IPS DF 6.9 (cell line): ENCODE measurements at places on chromosomes 7 and 10.

DNA sequence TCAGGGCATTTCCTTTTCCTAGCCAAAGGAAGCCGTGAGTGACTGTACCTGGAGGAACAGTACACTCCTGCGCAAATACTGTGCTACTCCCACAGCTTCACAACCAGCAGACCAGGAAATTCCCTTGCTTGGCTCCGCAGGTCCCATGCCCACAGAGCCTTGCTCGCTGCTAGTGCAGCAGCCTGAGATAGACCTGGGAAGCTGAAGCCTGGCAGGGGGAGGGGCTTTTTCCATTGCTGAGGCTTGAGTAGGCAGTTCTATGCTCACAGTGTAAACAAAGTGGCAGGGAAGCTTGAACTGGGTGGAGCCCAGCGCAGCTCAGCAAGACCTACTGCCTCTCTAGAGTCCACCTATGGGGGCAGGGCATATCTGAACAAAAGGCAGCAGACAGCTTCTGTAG lies 291.2 kb downstream of the HGF start:
- DNase-seq: no peak

DNA sequence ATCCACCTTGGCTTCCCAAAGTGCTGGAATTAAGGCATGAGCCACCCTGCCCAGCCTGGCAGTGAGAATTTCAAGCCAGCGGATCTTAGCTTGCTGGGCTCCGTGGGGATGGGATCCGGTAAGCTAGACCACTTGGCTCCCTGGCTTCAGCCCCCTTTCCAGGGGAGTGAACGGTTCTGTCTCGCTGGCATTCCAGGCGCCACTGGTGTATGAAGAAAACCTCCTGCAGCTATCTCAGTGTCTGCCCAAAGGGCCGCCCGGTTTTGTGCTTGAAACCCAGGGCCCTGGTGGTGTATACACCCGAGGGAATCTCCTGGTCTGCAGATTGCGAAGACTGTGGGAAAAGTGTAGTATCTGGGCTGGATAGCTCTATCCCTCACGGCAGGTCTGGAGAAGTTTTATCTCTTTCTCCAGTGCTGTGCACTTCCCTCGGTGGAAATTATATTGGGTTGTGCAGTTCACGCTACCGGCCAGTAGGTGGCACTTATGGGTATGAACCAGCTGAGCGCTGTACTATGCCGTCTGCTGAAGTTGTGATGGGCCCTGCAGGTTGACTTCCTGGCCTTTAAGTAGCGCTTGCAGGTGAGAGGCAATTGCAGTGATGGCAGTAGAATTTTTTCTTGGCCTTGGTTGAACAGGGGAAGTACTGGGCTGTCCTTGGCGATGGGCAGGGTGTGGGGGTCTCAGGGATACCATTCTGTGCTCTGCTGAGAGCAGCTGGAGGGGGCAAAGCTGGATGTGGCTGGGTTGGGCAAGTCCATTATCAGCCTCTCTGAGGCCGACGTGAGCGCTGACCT lies 138.0 kb upstream of the MTPN start:
- DNase-seq: peak; percentile 58

DNA sequence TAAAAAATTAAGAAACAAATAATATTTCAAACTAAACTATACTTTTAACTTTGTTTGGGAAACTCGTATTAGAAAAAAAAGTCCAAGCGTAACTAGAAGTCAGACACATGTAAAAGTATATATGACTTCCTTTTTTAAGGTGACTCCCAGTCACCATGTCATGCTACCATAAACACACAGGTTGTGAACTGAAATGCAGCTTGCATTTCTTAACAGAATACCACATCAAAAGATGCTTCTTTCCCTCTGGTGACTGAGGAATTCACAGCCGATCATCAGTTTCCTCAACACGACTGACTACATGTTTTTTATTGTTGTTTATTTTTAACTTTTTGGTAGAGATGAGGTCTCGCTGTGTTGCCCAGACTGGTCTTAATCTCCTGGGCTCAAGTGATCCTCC lies 445.0 kb downstream of the PARD3 start:
- no peak for DNase-seq

GRCh38 chr7:103106005-103106702 lies 31.2 kb downstream of the ARMC10 start:
- peak; percentile 25 for DNase-seq

DNA sequence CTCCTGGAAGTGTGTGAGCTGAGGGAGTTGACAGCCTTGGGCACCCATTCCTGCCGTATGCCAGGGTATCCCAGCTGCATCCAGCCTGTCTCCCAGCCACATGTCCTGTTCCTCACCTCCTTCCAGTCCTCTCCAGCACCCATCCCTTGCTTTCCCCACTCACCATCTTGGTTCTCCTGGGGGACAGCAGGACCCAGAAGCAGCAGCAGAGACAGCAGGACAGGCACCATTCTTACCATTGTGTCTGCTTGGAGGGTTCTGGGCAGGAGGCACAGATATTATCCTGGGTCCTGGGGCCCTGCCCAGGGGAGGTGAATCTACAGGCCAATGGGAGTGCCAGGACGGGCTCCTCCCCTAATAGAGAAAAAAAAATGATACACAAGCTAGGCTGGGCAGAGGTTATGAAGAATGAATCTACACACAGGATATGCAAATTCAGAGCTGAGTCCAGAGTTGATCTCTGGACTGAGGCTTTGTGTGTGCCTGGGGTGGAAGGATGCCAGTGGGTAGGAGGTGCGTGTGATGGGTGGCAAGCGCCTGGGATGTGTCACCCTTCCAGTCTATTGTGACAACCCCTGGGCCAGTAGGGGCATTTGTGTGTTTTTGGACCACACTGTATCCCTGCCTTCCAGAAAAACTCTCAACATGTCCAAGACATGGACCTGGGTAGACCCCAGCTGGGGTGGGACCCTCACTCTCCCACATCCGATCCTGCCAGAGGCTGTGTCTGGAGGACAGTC lies at the start of gene AZGP1:
Gene AZGP1 (minus strand): TSS at position 250 of the 740 bp plus-strand sequence. CDS start 11 bp downstream, at position 239.
- DNase-seq: no peak

- DNase-seq: no peak
These were observed 131.1 kb downstream of the MAPK8 start for GRCh38 chr10:48437546-48437945.

- no peak for DNase-seq
These were observed 2.4 kb downstream of the CDK6 start for GRCh38 chr7:92833766-92834506.

- DNase-seq: no peak
These were observed at the start of gene HSPB1 for GRCh38 chr7:76302347-76303201. Gene HSPB1, plus strand, starts transcription at chr7:76302673. Its CDS starts 40 bp downstream, at chr7:76302713.

DNA sequence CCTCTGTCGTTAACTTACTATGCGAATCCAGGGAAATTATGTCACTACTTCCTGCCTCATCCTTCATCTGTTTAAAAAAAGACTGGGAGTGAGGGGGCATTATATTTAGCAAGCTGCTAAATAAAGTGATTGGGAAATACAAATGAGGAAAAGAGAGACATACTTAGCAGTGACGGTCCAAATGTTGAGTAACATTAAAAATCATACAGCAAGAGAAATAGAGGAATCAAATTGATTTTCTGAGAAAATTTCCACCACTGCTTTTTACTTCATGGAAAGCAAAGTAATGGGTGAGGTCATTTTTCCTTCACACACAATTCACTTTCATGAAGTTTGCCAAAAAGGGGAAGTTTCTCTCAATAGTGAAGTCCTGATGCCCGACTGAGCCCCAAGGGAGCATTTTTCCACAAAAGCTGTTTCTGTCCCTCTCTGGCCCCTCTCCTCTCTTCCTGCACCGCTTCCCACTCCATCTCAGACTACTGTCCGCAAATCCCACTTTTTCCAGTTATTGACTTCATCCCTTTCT lies 61.9 kb upstream of the ADO start:
- DNase-seq: no peak

DNA sequence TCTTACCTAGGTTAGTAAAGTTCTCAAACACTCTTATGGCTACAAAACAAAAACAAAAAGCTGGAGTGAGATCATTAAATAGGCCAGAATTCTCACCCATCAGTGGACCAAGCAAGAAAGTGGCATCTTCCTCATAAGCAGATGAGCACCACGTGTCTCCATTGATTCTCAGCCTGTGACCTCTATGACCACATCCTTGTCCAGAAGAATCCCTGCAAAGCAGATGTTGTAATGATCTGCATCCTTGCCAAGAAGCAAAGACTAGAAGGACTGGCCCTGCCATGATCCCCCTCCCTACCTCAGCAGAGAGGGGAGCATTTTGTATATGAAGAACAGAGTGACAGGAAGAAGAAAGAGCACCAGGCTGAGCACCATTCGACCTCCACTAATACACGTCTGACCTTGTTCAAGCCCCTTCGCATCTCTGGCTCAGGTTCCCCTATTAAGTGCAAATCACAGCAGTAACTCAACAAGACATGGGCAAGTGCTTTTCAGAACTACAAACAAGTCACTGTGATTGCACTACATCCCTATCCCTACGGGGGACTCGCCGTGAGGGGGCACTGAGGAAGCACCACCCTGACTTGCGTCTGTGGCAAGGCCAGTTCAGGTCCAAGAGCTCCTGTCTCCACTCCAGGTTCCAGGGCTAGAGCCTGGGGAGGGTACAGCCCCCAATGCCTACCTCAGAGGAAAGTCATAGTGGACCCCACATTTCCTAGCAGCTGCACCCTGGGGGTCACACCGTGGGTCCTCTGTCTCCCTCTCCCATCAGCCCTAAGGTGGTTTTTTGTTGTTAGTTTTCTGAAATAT lies 22.2 kb upstream of the RASSF4 start:
- no peak for DNase-seq

- DNase-seq: peak; percentile 2
These were observed 664.8 kb upstream of the SEMA3D start for GRCh38 chr7:85851571-85852193.

DNA sequence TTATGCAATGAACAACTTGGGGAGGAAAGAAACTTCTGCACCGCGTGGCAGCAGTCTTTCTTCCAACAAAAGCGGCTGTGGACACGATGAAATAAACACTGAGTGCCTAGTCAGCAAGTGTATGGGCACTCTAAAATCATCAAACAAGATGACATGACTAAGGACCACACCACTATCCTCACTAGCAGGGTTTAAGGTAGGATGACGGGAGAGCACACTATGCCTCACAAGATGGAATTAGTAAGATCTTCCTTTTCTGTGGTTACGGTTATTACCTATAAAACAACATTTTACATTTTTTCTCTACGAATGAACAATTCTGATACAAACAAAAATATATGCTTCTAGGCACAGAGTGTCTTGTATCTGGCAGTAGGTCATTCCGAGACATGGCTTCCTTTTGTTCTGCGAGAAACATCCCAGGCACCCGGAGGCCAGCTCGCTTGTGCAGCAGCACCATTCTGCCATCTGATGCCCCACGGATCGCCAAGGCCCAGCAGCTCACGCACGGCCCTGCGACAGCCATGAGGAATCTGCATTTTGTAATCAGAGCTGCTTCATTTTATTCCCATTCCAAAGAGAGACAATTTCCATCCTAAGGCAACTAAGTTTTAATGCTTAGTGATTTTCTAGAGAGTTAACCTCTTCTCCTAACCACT lies 54.1 kb upstream of the NCAPG2 start:
- DNase-seq: no peak

GRCh38 chr10:59287587-59288255 lies 74.6 kb downstream of the FAM13C start:
- DNase-seq: no peak

DNA sequence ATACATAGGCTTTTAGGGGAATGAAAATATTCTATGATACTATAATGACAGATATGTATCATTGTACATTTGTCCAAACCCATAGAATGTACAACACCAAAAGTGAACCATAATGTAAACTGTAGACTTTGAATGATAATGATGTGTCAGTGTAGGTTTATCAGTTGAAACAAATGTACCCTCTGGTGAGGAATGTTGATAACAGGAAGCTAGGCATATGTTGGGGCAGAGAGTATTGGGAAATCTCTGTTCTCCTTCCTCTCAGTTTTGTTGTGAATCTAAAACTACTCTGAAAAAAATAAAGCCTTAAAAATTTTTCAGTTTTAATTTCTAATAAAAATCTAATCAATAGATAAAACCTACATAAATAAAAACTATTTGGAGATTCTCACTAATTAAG lies 36.9 kb downstream of the C1GALT1 start:
- DNase-seq: no peak

DNA sequence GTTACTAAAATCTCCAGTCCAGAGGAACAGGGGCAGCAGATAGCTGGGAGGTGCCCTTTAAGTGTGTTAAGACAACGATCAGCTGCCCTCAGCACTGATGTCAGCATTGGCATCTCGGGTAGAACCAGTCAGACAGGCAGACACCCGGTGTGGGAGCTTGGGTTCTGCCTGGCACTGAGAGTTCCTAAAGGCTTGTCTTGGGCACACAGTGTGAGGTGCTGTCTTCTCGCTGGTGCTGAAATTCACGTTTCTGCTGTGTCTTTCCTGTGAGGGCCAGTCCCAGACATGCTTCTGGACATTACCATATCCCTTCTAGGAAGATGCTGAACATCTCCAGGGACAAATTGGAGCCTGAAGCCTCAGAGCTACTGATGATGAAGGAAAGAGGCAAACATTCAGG lies 156.2 kb downstream of the DNAJB6 start:
- DNase-seq: no peak

- DNase-seq: no peak
These were observed 84.7 kb downstream of the DLG5 start for GRCh38 chr10:77841711-77842375.

GRCh38 chr10:97644936-97645335 lies 4.5 kb downstream of the PI4K2A start:
- no peak for DNase-seq

DNA sequence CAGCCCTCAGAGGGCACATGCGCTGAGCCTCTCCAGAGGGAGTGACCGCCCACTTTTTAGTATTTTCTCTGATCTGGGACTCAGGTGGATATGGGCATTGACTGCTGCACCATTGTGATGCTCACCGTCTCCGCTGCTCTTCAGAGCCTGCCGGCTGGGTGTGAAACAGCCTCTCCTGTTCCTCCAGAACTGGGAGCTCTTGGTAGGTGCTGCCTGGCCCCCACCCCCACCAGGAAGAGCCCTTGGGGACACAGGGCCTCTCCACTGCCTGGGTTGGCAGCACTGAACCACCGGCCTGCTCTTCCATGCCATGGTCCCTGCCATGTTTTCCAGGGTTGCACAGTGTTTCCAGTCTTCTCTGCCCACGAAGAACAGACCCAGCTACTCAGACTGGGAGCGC lies 36.3 kb downstream of the ARHGAP22 start:
- no peak for DNase-seq

GRCh38 chr10:70494536-70494935 lies 16.0 kb downstream of the PALD1 start:
- no peak for DNase-seq

GRCh38 chr10:102444851-102445250 lies 6.5 kb downstream of the C10orf95 start:
- no peak for DNase-seq

DNA sequence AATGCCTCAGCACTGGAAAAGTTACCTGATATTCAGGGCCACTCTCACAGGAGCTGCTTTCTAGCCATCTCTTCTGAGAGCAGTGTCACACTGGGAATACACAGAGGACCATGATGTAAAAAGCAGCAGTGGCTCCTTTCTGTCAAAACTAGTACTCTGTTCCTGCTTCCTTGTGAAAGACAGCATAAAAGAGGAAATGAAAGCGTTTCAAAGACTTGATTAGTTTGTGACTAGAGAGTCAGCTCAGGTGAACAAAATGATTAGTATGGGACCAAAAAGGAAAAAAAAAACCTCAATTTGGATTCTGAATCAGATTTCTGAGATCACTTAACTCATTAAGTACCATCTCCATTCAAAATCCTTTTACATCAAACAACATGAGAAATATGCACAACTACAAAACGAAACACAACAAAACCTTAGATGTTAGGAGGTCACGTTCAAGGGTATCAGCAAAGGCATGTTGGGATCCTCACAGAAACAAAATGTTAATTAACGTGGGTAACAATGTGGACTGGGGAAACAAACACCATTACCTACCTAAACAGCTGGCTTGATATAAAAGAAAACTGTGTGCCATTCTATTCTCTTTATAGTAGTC lies 103.7 kb downstream of the MACC1 start:
- no peak for DNase-seq

- DNase-seq: no peak
These were observed 178.5 kb downstream of the ARID5B start for GRCh38 chr10:62079885-62080559.
